ENCODE measurements at places on chromosomes 11 and 22. TPM values are rescaled to one million over a fixed set of nuclear protein-coding genes. Genes with fewer than 3 reads are reported as not detected.

DNA sequence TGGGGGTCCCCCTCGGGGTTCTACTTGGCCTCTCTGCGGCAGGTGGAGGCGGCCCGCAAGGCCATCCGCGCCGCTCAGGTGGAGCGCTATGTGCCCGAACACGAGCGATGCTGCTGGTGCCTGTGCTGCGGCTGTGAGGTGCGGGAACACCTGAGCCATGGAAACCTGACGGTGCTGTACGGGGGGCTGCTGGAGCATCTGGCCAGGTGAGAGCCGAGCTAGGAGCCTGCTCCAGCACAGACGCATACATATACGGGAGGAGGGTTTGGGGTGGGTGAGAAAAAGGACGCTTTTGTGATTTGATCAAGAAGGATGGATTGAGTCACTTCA lies 415 bp downstream of the CENATAC start:
- peaks cover 18% of the 10 kb centered on the region for H3K36me3 ChIP-seq
- H3K27ac ChIP-seq, result peak overlapping the region; percentile 97
- peaks cover 27% of the 10 kb centered on the region for H3K4me1 ChIP-seq
- peak overlapping the region; percentile 96 for H3K4me3 ChIP-seq
- no peaks in the 10 kb centered on the region for H3K27me3 ChIP-seq

DNA sequence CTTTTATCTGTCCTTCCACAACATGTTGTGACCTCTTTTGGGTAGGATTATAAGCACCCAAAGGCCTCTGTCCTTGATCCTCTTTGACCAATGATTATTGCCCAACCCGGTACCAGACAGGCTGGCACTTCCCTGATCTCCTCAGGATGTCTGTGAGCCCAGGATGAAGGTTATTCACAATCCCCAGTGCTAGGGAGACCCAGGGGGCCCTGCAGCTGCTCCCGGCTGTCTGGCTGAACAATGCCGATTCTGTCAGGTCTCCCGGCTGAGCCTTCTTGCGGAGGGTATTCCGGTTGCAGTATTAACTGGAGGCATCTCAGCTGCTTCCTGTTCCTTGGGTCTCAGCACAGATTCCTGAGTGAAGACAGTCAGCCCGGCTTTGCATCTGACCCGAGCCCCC lies 71.2 kb upstream of the CDON start:
- H3K4me1 ChIP-seq, result no peaks in the 10 kb centered on the region
- no peak for DNase-seq
- H3K4me3 ChIP-seq, result no peak overlapping the region
- no peaks in the 10 kb centered on the region for H3K36me3 ChIP-seq

GRCh38 chr11:36407356-36407755 lies 102.7 kb downstream of the TRAF6 start:
- peaks cover 76% of the 10 kb centered on the region for H3K36me3 ChIP-seq
- H3K4me1 ChIP-seq, result peaks cover 87% of the 10 kb centered on the region
- no peak for DNase-seq
- peak overlapping the region; percentile 34 for H3K27ac ChIP-seq
- no peaks in the 10 kb centered on the region for H3K27me3 ChIP-seq

- DNase-seq, result no peak
- H3K36me3 ChIP-seq, result no peaks in the 10 kb centered on the region
- H3K27ac ChIP-seq, result no peak overlapping the region
- peaks cover 2% of the 10 kb centered on the region for H3K27me3 ChIP-seq
- H3K4me1 ChIP-seq, result no peaks in the 10 kb centered on the region
- no peak overlapping the region for H3K4me3 ChIP-seq
Measured at GRCh38 chr11:5247472-5248192, 2.0 kb downstream of the HBG1 start.

GRCh38 chr11:77698896-77699295 lies 61.3 kb upstream of the CLNS1A start:
- H3K4me3 ChIP-seq, result no peak overlapping the region
- no peak for DNase-seq
- no peaks in the 10 kb centered on the region for H3K4me1 ChIP-seq
- H3K36me3 ChIP-seq, result peaks cover 33% of the 10 kb centered on the region
- H3K27me3 ChIP-seq, result no peaks in the 10 kb centered on the region
- H3K27ac ChIP-seq, result no peak overlapping the region

DNA sequence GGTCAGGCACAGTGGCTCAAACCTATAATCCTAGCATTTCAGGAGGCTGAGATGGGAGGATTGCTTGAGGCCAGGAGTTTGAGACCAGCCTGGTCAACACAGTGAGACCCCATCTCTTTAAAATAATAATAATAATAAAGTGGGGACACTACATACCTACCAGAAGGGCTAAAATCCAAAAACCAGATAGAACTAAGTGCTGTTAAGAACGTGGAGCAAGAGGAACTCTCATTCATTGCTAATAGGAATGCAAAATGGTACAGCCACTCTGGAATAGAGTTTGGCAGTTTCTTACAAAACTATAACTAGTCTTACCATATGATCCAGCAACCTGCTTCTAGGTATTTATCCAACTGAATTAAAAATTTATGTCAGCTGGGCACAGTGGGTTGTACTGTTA lies 9.6 kb downstream of the CKAP5 start:
- H3K4me1 ChIP-seq, result peaks cover 43% of the 10 kb centered on the region
- no peak overlapping the region for H3K27ac ChIP-seq
- H3K27me3 ChIP-seq, result no peaks in the 10 kb centered on the region
- no peak for DNase-seq

GRCh38 chr11:10484461-10485180 lies 29.6 kb downstream of the AMPD3 start:
- peaks cover 32% of the 10 kb centered on the region for H3K36me3 ChIP-seq
- DNase-seq, result no peak
- H3K27me3 ChIP-seq, result no peaks in the 10 kb centered on the region

DNA sequence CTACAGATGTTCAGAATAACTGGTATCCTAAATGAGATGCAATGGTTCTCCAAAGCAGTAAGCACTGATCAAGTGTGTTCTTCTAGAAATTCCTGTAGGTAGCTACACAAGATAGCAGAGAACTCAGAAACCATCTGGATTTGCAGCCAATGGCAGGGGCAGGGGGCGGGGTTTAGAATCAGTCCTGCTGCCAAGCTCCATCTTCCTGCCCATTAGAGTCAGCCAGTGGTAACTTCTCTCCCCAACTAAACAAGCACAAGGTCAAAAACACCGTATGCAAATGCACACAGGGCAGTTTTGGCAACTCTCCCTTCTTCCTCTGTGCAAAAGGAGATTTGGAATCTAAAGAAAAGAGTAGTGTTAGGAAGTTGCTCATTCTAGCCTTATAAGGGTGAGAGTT lies 237.5 kb upstream of the CCDC90B start:
- DNase-seq, result no peak
- peaks cover 2% of the 10 kb centered on the region for H3K27me3 ChIP-seq
- H3K27ac ChIP-seq, result no peak overlapping the region
- no peaks in the 10 kb centered on the region for H3K36me3 ChIP-seq
- H3K4me3 ChIP-seq, result no peak overlapping the region

DNA sequence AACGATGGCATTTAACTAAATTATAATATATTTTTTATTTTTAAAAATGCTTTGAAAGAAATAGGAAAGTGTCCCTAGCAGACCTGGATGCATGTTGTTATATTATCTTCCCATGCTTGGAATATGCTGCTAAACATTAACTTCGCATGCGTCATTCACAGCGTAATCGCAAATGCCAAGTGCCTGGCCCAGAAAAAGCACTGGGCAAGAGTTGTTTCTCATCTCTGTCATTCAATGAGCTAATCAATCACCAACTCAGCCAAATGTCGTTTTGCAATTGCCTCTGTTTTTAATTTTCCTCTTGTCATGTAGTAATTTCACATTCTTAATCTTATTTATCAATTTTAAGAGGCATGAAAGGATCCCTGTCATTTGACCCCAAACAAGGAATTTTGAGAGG lies 1421.9 kb downstream of the BRD1 start:
- no peak for DNase-seq
- no peak overlapping the region for H3K27ac ChIP-seq
- H3K36me3 ChIP-seq, result no peaks in the 10 kb centered on the region
- H3K4me1 ChIP-seq, result no peaks in the 10 kb centered on the region

GRCh38 chr11:46121301-46121723 lies at the start of gene PHF21A:
Gene PHF21A (minus strand): TSS chr11:46121454. CDS start chr11:46084219, 37,235 bp downstream.
- H3K27me3 ChIP-seq, result no peaks in the 10 kb centered on the region
- DNase-seq, result peak; percentile 88
- H3K4me1 ChIP-seq, result peaks cover 38% of the 10 kb centered on the region
- H3K36me3 ChIP-seq, result peaks cover 6% of the 10 kb centered on the region
- H3K4me3 ChIP-seq, result peak within 1 kb of the TSS; percentile 91
- peak within 1 kb of the TSS; percentile 95 for H3K27ac ChIP-seq

DNA sequence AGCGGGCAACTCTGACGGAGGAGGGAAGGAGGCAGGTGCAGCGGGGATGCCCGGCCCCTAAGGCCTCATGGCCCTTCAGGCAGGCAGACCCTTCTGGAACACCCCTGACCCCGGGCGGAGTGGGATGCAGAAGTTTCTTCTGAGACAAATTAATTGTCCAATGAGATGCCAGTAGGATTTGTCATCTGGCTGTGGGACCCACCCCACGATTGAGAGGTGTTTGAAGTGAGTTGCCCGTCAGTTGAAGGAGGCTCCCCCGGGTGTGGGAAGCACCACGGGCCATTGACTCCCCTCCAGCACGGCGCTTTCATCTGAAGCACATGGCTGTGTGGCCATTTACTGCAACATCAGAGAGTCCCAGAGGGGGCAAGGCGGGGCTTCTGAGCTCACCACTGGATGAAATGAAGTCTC lies 527.8 kb downstream of the BRD1 start:
- DNase-seq, result no peak
- H3K4me1 ChIP-seq, result no peaks in the 10 kb centered on the region
- H3K27ac ChIP-seq, result no peak overlapping the region
- H3K4me3 ChIP-seq, result no peak overlapping the region

ANO9 gene
- 33.1 TPM for total RNA-seq

MS4A6A gene
- total RNA-seq, result not detected

NXPE4 gene
- not detected for total RNA-seq

DGKZ gene
- total RNA-seq, result 101 TPM

HORMAD2 gene
- total RNA-seq, result 0.21 TPM

CRYBB1 gene
- total RNA-seq, result not detected

Measured in activated T-helper 1 cell treated with anti-CD3 and anti-CD28 coated beads, Interleukin-12 subunit alpha, Interleukin-12 subunit beta, Interleukin-2, Interleukin-4 antibody, amounts not matched to agents 30 ng/mL and 10 ng/mL and 1 ng/mL, durations not matched to agents 14 hours and 24 hours and 36 hours (primary cell).